ENCODE measurements at places on chromosomes 1 and 21.

DNA sequence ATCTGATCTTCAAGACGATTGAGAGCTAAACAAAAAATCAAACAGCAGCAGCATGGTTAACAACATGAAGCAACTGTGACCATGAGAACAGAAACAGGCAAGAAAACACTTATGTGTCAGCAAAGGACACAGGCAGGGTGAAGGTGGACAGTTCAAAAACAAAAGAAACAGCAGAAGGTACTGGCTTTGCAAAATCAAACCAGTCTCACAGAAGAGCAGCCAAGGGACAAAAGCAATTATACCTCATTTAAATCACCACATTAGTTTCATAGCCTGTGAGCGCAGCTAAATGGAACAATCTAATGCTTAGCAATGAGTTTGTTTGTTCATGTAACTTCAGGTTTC, 59.1 kb downstream of the CAPN2 start:
- DNase-seq = no peak

- no peak for DNase-seq
These were observed 172.9 kb upstream of the RUNX1 start for GRCh38 chr21:35222021-35222420.

GRCh38 chr1:207797229-207797973, 45.5 kb downstream of the CD46 start:
- DNase-seq = peak; percentile 82

DNA sequence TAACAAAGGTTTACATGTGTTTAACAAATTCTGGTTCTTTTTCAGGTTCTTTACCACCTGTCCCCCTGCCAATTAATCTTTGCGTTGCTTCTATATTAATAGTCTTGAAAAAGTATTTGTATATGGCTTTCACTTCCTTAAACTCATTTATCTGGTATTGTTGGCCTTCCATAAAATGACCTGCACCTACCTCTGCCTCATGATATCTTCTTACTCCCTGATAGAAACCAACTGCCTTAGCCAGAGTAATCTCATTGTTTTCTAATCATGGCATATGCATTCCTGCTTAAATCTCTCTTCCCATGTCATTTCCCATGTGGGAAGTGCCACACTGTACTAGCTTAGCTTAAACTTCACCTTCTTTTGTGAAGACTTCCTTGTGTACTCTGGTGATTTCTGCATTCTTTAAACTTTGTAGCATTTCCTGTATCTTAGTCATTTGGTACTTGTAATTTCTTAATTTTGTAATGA, 8.7 kb downstream of the SMG7 start:
- no peak for DNase-seq

DNA sequence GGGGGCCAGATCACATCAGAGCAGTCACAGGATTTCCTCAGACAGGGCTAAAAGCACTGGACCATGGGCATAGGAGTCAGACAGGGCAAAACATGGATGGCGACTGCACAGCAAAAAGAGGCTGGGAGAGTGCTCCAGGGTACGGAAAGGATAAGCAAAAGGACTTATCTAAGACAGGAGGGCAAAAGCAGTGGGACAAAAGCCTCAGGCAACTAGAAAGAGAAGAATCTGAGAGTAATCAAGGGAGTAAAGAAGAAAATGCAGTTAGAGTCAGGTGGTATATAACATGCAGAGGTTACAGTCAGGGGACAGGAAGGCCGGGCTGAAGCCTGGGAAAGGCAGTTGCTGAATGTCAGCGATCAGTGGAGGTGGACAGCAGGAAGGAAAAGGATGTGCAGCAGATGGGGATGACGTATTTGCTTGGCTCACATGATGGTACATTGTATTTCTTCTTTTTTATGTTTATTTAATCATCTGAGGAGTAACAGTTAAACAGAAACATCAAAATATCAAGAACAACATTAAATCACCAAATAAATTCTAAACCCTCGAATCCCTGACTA, 63.1 kb upstream of the CNN3 start:
- no peak for DNase-seq

- DNase-seq = no peak
These were observed 97.4 kb downstream of the CENPF start for GRCh38 chr1:214700437-214700836.

DNA sequence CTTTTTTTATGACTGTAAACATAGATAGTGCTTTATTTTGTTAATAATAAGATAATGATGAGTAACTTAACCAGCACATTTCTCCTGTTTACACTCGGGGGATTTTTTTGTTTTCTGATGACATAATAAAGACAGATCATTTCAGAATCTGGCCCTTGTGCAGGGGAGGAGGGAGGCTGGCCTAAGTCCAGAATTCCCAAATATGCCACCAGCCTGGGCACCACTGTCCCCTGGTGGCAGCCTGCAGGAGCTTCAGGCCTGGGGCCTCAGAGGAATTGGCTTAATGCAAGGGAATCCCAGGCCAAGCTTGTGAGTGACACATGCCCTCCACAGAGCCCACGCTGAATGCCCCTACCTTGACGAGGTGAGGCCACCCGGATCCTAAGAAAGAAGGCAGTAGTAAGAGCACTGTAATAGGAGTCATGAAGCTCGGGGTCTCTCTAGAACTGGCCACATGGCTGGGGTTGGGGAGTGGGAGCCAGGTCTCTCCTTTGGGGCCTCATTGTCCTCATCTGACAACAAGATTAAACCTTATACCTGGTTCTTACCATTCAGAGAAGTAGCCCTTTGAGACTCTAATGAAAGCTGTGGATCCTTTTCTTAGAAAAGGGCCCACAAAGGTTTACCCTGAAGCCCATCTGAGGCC, 24.1 kb downstream of the ETNK2 start:
- peak; percentile 79 for DNase-seq

DNA sequence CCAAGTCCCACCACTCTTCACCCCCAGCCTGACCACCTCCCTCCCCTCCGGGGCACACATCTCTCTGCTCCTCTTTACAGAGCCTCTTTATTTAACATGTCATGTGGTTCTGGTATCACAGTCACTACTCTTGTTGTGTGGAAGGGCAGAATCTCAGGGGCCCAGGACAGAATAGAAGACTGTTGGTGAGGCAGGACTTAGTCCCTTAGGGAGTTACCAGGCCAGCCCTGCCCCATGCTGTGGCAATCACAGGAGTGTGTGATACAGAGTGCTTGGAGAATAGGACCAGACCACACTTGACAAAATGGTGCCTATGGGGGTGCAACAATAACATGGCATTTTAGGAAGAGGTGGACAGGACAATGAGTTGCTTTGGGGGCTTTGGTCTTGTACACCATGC, 43.0 kb upstream of the CRNN start:
- DNase-seq = no peak

DNA sequence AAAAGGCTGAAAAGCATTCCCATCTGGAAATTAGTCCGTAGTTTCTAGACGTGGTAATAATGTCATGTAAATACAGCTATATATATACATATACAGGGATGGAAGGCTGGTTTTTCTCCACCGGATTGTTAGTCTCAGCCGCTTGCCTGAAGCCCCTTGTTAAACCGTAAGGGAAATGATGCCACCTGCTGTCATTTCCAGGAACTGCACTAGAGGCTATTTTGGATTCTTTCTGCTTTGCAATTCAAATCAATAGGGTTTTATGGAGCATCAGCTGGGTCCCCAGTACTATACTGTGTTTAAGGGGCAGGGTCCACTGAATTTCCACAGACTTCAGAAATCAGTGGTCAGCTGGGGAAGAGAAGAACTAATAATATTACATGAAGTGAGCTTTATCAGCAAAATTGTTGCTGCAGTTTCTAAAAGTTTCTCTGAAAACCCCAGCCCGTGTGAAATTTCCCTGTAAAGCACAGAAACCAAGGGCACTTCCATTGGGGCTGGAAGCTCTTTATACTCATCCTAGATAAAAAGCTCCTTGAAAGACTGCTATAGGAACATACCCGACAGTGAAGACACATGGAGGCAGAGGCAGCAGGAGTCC, 33.8 kb upstream of the MPZL1 start:
- peak; percentile 76 for DNase-seq

DNA sequence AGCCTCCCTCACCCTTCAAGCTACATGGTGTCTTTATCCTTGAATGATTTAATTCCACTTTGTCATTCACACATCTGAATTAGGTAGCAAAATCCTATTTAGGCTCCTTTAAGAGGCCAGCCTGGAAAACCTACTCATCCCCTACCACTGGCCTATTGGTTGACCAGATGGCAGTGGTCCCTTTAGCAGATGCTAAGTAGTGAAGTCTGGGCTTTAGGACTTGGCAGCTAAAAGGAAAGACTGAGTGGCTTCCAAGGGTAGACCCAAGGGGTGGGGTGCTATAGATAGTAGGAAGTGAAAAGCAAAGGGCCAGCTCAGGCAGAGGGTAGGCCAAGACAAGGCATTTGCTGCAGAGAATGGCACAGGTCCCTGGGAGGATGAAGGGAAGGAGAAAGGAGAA, 46.6 kb downstream of the KCNJ6 start:
- no peak for DNase-seq

DNA sequence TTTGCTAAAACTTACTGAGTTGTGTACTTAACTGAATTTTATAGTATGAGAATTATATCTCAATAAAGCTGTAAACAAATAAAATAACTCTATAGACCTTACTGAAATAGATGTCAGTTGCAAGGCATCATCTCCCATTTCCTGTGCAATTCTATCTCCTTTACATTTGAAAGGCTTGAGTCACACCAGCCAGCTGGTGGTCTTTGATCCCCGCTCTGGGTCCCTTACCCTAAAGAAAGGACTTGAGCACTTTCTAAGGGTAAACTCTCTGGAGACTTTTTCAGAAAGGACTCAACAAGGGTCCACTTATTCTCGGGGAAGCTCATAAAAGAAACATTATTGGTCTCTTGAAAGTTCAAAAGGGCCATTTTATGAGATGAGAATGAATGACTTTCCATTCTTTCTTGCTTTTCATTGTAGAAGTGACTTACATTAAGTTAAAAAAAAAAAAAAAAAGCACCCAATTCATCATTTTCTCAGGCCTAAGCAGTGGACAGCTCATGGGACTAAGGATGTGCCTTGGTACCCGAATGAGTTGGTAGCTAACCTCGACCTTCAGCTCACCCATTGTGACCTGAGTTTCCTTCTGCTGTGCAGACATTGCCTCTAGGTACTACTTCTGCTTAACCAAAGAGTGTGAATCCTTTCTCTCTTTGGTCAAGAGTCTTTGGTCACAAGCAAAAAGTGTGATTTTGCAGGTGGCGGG, 147.0 kb upstream of the COA6 start:
- DNase-seq = no peak

GRCh38 chr1:147904726-147905125, 2.1 kb downstream of the GJA8 start:
- DNase-seq = no peak

GRCh38 chr1:31593770-31594632, 17.7 kb downstream of the TINAGL1 start:
- DNase-seq = peak; percentile 91

GRCh38 chr1:91727763-91728162, 158.2 kb downstream of the TGFBR3 start:
- DNase-seq = no peak

DNA sequence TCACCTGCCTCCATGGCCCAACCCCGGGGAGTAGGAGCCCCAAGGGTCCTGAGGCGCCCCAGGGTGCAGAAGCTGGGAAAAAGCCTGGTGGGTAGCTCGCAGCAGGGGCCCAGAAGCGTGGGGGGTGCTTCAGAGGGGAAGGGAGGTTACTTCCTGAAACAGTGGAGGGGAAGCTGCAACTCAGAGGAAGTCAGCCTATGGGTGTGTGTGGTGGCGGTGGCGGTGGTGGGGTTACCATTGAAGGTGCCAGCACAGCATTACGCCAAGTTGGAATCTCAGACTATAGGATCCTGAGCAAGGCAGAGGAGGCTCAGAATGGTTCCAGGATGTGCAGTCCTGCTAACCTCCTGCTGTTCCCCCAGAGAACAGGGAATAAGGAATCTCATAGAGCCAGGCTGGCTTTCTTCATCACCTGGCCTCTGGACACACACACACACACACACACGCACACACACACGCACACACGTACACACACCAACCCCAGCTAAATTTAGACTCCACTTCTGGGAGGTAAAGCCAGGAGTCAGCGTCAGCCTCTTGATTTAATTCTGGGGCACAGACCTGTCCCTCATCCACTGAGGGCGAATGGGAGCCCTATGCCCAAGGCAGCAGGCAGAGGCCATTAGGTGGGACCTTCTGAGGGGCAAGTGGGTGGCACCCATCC, 1.3 kb downstream of the DENND4B start:
- no peak for DNase-seq

DNA sequence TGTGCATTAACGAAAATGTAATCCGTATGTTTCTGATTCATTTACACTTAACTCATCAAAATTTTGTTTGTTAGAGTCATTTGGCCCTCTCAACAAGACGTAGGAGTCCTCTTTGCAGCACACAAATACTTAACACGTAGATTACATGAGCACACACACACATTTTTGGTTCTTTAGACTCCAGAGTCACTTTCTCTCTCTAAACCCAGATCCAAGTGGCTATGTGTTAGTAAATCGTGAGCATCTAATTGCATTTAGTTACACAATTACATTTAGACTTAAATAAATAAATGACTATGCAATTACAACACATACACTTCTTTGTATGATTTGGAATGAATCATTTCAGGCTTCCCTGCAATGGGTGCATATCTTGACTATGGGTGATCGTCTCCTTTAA, 109.0 kb upstream of the GREM2 start:
- DNase-seq = no peak

DNA sequence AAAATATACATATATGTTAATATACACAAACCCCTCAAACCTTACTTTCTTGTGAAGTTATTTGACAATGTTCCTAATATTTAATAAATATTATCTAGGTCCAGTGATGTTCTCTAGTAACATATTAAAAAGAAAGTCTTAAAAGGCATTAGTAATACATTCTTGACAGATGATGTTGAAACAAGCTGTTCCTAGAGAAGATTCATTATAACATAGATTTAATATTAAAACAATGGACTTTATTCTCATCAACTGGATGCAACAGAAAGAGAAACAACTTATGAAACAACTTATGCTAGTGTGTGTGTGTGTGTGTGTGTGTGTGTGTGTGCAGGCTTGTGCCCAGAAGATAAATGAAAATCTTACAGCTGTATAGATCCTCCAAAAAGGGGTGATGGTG, 68.5 kb upstream of the PLXNA2 start:
- DNase-seq = no peak

DNA sequence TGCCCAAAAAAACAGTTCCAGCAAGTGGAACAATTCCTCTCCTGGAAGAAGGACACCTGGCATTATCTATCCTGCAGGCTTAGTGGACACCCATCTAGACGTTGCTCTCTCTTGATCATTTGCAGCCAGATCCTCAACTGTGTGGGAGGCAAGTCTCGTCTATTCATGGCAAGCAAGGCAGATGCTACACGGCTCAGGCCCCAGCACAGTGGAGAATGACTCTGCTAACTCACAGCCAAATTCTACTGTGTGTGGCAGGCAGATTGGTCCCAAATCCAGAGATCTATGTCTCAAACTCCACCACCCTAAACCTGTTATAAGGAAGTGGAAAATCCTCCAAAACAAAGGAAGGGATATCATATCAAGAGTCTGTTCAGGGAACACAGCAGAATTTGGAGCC, 7.0 kb downstream of the TNNT2 start:
- no peak for DNase-seq

- no peak for DNase-seq
These were observed 235.3 kb downstream of the FAF1 start for GRCh38 chr1:50724626-50725286.

- no peak for DNase-seq
These were observed 683 bp upstream of the DMAP1 start for GRCh38 chr1:44212355-44213221.

Measured in glutamatergic neuron (in vitro differentiated cells).